Stimulated activated CD4-positive, alpha-beta T cell treated with anti-CD3 and anti-CD28 coated beads, Interleukin-12 subunit alpha, Interleukin-12 subunit beta, amount 100 ng/mL, for 48 hours (primary cell): ENCODE measurements at places on chromosomes 5 and 9.

DNA sequence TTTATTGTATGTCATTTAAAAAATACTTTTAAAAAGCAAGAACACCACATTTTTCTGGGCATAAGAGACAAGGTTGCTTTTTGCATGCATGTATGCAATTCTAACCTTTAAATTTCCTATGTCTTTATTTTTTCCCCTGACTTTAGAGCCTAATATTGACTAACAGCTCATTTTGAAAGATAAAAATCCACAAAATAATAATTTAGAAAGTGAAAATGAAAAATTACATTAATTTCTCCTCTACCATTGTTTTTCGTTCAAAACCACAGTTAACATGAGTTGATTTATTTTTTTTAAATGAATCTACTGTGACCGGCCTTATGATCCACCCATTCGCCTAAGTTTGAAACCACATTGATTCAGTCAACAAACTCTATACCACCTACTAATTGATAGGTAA is 137.5 kb upstream of the CDKN2B start:
- DNase-seq, result no peak

DNA sequence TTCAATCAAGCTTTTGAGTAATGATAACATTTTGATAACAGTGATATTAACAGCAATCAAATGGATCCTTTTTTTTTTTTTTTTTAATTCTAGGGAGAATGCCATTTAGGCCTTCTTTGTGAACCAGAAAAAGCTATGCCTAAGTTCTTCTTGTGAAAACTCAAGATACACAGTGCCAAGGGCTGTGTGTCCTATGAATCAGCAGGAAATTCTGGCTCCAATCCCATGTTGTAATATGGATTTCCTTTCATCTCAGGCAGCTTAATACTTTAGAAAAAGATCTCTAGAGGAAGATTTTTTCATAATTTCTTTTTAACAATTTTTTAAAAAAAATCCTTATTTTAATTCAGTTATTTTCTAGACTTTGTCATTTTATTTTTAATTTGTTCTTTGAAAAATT is 96.1 kb downstream of the NUDT12 start:
- no peak for DNase-seq

GRCh38 chr9:136835162-136835931 is 6.9 kb upstream of the AJM1 start:
- no peak for DNase-seq

DNA sequence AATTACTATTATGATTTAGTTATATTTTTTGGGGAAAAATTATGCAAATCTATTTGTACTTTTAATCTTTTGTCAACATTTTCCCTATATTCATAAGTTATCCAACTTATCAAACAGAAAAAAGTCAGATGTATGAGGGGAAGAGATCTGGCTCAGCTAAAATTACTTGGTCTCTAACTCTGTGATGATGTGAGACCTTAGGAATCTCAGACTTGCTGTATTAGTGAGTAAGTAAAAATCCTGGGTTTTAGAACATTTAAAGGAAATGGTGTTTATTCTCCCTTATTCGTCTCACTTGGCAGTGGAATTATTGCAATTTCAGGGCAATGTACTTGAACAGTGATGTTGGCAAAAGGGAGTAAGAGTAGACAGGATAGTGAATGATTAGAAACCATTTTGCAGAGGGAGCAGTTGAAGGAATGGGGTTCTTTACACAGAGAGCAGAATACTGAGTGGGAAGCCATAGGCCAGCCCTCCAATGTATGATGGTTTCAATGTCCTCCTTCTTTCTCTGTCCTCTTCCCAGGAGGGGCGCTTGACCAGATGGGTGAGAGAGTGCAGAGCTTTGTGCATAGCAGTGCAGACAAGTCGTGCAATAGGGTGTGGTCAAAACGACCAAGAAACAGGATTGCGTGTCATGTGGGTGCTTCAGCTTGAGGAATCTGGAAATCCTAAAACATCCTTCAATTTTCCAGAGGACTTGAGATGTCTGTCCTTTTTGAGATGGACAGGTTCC is 91.7 kb downstream of the TENT4A start:
- DNase-seq, result no peak

GRCh38 chr5:127077366-127077765 is 4.1 kb upstream of the C5orf63 start:
- DNase-seq, result no peak

DNA sequence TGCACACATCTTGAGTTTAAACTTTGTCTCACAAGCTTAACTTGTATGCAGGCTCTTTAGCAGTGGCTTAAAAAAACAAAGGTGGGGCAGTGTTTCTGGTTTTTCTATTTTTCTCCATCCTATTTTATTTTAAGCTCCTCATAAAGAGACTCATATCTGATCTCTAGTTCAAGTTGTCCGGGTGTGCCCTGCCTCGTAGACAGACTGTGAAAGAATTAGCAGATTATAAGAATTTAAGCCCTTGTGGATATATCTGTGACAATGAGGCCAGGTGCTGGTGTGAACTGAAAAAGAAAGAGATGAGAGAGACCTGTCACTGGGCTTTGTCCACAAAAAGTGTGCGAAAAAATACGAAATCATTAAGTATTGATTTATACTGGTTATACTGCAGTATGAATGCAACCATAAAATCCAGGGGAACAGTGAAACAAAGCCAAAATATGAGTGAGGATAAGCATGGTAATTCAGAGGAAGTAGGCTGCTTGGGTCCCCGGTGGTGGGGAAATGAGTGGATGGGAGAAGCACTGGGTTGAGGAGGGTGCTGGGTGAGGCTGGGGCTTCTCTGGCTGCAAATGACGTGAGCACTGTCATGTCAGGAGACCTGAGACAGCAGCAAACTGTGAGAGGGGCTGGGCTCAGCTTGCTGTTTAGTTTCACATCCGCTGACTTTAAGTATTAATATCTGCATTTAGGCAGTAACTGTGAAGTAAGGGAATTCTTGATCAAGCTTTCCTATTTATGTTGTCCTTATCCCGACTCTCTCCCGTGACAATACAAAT is 179.7 kb upstream of the ANKRD55 start:
- no peak for DNase-seq

GRCh38 chr5:86463339-86463738 is 154.4 kb upstream of the COX7C start:
- no peak for DNase-seq

DNA sequence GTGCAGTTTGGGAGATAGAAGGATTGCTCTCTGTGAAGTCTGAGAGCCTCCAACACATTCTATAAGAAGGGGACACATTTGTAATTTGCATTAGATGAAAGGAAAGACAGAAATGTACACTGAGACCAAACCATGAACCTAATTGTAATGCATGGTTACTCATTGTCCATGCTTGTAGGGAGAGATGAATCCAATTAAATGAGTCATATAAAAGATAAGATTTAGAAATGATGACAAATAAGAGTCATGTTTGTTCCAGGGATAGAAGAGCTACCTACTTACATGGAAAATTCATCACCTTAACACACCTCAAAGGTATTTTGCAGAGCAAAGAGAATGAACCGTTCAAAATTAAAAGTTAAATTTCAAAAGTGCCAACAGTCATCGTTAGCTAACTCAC is 85.1 kb downstream of the FBXL7 start:
- no peak for DNase-seq

GRCh38 chr5:83871533-83872395 is 151.1 kb upstream of the HAPLN1 start:
- DNase-seq, result no peak

DNA sequence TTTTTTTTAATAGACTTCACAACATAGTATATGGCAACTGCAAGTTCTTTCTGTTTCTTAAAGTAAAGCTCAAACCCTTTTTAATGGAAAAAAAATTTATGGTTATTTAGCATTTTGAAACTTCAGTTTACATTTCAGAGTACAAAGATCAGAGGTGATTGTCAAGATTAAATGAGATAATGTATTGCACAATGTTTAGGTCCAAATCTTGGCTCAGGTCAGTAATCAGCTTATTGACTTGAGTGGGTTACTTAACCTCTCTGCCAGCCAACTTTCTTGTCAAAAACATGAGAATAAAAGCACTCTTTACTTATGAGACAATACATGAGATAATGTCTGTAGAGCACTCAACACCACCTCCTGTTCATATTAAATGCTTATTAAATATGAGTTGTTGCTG is 345.1 kb upstream of the PTPRD start:
- no peak for DNase-seq

GRCh38 chr5:59745415-59745863 is 148.1 kb downstream of the PDE4D start:
- no peak for DNase-seq

DNA sequence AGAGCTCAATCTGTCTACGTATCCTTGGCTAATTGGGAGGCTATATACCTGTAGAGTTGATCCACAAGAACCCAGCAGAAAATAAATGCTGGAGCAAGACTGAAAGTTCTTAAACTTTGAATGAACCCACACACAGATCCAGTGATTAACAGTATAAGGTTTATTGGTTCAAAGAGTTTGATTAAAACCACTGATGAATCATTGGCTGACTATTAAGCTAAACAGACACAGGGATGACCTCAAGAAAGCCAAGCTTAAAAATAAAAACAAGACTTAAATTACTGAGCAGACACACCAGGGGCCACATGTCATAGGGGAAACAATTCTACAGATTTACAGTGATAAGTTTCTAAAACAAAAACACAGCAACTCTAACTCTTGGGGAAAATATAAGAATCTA is 163.6 kb downstream of the SPATA31D1 start:
- DNase-seq, result no peak

- no peak for DNase-seq
These were observed 102.6 kb downstream of the MVB12B start for GRCh38 chr9:126429190-126429589.

- DNase-seq, result no peak
These were observed 104.4 kb downstream of the WNK2 start for GRCh38 chr9:93288341-93288740.

- DNase-seq, result no peak
These were observed 455 bp downstream of the OLFM1 start for GRCh38 chr9:135087899-135088347.

GRCh38 chr5:58794875-58795274 is 212.0 kb downstream of the RAB3C start:
- DNase-seq, result peak; percentile 31

DNA sequence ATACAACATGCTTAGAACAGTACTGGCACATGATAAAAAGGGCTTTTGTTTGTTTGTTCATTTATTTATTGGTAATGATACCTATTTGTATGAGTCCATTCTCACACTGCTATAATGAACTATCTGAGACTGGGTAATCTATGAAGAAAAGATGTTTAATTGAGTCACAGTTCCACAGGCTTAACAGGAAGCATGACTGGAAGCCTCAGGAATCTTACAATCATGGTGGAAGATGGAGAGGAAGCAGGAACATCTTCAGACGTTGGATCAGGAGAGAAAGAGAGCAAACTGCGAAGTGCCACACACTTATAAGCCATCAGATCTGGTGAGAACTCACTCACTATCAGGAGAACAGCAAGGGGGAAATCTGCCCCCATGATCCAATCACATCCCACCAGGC is 847.7 kb downstream of the CDH18 start:
- DNase-seq, result no peak

DNA sequence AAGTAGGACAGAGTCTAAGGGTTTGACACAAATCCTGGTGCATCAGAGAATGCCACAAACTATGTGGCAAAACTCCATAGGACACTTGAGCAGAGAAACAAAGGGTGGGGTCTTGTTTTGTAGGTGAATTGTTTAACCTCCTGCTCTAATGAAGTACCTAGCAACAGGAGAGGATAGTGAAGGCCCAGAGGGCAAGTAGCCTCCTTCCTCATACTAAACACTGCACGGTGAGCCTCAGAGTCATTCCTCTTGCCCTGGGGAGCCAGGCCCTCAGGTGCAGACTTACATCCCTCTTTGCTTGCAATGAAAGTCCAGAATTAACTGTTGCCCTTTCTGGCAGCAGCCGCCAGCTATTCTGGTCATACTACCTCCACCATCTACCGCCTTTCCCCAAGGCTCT is 166.1 kb downstream of the DROSHA start:
- DNase-seq, result no peak

- no peak for DNase-seq
These were observed 47.5 kb downstream of the NEURL1B start for GRCh38 chr5:172688349-172689217.

DNA sequence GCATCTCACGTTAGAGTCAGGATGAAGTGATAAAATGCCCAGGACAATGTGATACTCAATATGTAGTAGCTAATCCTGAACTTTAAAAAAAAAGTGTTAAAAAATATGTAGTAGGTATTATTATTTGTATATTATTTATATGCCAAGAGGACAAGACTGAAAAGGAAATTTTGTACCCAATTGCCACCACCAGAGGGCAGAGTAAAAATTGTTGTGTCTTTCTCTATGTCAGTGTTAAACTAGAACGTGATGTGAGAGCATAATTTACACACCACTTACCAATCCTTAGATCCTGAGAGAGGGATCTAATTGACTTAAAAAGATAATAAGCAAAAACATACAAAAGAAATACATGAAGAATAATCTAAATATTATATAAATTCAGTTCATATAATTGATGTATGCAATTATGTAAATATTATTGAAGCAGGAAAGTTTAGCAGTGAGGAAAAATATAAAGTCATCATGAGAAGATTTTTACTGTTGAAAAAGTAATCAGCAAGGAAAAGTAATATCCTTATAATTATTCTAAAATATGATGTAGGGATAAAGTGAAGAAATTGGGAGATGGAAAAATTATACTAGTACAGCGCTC is 288.9 kb downstream of the RAB3C start:
- no peak for DNase-seq
